ENCODE measurements at places on chromosomes 7 and 10. TPM values are rescaled to one million over a fixed set of nuclear protein-coding genes. Genes with fewer than 3 reads are reported as not detected.

HMX2 gene
- total RNA-seq: not detected

NME8 gene
- total RNA-seq: not detected

ENTPD1 gene
- 6.2 TPM for total RNA-seq

DNA sequence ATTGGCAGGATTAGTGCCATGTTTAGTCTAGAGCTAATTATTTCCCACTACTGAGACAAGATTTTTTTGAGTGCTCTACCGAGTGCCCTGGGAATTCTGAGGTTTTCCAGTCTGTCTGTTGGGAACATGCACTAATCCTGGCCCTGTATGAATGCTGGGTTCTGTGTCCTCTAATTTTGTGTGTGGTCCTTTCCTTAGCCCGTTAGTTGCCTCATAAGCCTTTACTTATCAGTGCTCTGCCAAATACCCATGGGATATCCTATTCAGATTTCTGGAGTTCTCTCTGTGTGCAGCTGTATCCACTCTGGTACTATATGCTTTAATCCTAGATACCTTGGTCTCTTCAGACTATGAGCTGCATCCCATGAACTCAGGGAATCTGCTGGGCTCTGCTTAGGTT is 13.1 kb downstream of the CSGALNACT2 start:
- no peak for DNase-seq

DNA sequence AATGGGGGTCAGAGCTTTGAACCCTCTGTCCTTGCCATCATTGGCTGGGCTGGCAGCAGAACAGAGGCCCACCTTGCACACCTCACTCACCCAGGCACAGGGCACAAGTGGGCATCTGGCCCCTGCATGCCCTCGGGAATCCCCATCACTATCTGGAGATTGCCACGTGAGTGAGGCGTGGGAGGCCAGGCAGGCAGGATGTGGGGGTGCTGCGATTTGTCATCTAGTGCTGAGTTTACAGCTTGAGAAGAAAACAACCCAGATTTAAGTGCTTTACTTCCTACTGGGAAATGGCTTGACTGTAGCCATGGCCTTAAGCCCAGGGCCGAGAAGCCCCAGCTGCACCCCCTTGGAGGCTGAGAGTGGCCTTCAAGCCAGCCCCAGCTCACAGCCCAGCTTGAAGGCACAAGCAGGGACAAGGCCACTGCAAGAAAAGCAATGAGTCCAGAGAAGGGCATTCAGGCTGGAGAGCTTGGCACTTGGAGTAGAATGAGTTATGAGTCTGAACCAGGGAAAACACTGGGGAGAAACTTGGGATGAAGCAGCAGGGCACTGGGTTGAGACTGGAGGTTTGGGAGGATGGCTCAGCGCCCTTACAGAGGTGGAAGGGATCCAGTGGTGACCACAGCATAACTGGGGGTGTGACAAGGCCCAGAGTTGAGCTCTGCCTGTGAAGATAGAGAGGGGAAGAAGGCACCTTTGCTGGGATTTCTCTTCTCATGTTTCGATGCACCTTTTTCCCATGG is 123.0 kb downstream of the CXCL12 start:
- no peak for DNase-seq

DNA sequence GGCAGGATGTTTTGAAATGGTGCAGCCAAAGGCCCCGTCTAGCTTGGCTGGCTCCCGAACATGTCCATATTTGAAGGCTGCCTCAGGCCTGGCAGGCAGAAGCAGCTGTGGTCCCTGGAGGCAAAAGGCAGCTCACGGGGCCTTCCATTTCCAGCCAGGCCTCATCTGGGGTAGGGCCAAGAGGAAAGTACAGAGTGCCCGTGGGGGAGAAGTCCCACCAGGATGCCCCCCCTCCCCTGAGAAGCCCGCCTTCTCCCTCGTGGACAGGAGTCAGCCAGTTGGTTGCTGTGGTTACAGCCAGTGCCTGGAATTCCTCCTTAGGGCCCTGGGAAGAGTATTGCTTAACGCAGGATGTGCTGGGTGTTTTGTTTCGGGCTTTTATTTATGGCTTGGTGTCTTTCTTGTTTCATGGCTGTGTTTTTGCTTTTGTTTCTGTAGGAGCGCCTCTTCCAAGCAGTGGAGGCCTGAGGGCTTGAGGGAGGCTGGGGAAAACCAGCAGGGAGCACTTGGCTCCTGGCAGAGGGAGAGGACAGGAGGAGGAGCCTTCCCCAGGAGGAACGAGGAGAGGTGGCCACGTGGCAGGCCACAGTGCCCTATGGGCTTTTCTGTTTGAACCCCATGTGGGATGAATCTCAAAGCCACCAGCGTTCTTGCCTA is 45.4 kb downstream of the CHST3 start:
- peak; percentile 73 for DNase-seq

GRCh38 chr7:44145969-44146911 is 5.1 kb upstream of the MYL7 start:
- no peak for DNase-seq

DNA sequence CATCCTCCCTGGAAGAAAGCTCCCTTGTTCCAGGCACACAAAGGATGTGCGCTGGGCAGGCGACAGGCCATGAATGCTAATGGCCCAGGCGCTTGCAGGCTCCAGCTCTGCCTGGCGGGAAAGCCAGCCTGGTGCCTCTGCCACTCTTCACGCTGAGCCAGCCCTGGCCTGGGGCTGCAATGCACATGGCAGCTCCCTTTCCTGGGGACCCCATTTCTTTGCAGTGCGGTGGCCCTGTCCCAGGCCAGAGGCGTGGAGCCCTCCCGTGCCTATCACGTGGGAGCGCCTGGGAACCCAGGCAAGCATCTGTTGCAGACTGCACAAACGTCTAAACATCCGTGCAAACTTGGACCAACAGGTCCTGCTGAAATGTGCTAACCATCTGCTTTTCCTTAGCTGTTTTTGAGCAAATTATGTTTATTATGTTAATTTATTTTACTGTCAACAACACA is 152.1 kb upstream of the LYZL2 start:
- no peak for DNase-seq

- DNase-seq: no peak
Measured at GRCh38 chr7:121480058-121480457, 84.0 kb upstream of the FAM3C start.

- no peak for DNase-seq
Measured at GRCh38 chr10:6563075-6563474, 17.0 kb downstream of the PRKCQ start.

- no peak for DNase-seq
Measured at GRCh38 chr7:75813084-75813483, 522 bp downstream of the CCL24 start.

GRCh38 chr10:124717041-124717757 is 27.0 kb downstream of the FAM53B start:
- no peak for DNase-seq

DNA sequence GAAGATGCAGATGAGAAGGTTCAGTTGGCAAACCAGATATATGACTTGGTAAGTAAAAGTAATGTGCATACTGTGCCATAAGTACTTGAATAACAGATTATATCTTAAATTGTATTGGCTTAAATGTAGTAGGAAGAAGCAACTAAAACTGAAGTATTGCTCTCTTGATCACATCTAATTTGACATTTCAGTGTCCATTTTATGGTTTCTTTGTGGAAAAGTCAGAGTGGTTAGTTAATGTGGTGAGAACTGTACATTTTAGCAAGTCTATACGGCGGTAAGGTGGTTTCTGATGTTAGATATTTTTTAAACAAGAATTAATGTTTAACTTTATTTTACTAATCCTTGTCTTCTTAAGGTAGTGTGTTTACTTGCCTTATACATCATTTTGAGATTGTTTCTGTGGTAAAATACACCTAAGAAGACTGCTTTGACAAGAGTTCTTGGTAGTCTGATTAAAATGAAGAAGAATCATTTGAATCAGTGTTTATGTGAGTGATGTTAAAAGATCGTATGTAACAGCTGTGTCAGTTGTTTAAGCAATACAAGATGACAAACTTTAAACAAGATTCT is 5.1 kb downstream of the ING3 start:
- DNase-seq: no peak

Measured in dermis microvascular lymphatic vessel endothelial cell (primary cell).